Myocyte (in vitro differentiated cells): ENCODE measurements at places on chromosomes 12 and 14.
A peak's percentile ranks its signal among the peaks of the same experiment; 100 is the strongest.

DNA sequence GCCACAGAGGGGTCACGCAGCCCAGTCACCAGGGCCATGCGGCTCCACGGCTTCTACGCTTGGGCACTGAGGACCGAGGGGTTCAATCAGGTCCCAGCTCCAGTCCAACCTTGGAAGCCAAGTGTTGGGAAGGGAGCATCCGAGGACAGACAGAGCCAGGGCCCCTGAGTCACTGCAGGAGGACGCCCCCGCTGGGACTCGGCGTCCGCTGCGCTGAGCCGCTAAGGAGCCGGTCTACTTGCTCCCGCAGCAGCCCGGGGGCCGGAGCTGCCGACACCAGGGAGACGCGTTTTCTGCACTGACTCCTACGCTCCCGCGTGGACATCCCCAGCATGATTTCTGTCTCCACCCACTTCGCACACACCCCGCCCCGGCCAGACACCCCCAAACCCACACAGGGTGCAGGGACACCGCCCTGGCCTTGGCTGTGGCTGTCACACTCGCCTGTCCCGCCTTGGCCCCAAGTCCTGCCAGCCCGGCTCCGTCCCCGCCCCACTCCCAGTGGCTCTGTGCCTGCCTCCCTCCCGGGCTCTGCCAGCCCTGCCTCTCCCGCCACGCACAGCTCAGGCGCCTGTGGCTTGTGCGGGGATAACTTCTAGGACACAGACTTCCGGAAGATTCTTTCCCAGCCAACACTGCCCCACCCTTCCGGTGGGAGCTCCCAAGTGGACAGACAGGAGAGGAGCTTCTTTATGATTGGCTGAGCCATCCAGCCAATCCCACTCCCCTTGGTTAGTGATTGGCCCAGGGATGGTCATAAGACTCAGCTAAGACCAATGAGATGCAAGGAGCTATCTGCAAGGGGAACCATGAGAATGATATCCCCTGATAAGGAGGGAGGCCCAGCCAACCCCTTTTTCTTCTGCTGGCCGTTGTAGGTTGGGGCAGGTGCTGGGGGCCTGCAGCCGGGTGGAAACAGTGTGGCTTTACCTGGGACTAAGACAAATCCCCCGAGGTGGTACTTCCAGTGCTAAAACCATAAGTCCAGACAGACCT lies 118.9 kb upstream of the SFSWAP start:
- DNase-seq: no peak

GRCh38 chr12:15752785-15753184 lies 36.4 kb downstream of the EPS8 start:
- DNase-seq: peak; percentile 49

- DNase-seq: no peak
Observed at GRCh38 chr14:89245802-89246201, 171.2 kb downstream of the FOXN3 start.

DNA sequence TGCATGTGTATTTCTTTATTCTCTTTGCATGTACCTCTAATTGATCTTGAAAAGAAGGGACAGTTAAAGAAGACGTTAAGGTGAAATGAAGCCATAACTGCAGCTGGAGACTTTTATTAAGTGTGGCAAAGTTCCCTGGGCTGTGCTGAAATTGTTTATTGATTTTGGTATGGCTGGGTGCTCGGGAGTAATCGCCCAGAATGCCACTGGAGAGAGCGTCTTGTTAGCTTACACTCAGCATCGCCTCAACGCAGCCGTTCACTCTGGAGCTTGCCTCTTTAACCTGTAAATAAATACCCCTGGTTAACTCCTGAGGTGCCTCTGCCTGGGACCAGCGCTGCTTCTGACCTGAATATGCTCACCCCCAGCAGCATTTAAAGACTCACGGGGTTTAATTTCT lies 98.6 kb downstream of the GPATCH2L start:
- DNase-seq: no peak

DNA sequence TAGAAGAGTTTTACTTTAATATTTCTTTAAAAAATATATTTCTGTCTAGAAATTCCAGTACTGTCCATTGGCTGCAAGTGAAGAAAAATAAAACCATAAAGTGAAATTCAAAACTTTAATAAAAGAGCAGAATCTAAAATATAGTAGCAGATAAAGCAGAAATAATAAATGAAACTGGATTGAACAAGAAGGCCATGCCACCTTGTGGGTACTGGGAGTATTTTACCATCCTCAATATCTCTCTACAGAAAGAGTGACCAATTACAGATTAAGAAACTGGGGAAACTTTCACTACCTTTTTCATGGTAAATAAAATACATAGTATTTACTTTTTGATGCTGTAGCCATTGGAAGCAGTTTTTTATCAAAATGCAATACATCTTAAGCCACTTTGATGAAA lies 220.5 kb downstream of the BCAT1 start:
- peak; percentile 26 for DNase-seq

- DNase-seq: no peak
Observed at GRCh38 chr14:31936115-31936514, 141.0 kb upstream of the ARHGAP5 start.

GRCh38 chr14:105491366-105491973 lies 424 bp downstream of the TEDC1 start:
- DNase-seq: peak; percentile 23

DNA sequence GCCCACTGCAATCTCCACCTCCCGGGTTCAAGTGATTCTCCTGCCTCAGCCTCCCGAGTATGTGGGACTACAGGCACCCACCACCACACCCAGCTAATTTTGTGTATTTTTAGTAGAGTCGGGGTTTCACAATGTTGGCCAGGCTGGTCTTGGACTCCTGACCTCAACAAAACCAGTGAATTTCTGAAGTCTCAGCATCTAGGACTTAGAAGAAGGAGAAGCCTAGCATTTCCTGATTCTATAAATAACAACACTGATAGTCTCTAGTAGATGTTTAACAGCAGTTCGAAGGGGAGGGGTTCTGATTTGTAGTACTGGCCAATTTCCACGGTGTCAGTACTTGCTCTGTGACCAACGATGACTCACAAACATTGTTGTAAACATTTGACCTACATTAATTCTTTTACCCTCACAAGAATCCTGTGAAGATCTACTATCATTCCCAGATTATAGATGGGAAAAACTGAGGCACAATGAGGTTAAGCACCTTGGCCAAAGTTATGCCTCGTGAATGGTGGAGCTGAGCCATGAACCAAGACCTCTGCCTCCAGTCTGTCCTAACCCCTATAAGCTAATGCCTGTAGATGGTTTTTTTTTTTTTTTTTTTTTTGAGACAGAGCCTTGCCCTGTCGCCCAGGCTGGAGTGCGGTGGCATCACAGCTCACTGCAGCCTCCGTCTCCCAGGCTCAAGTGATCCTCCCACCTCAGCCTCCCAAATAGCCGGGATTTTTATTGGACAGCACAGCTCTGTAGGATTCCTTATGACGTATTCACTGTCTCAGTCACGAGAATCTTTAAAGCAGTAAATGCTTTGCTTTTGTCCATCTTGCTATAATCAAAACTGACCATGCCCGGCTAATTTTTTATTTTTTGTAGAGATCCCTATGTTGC lies 5.2 kb downstream of the P2RX4 start:
- peak; percentile 57 for DNase-seq

DNA sequence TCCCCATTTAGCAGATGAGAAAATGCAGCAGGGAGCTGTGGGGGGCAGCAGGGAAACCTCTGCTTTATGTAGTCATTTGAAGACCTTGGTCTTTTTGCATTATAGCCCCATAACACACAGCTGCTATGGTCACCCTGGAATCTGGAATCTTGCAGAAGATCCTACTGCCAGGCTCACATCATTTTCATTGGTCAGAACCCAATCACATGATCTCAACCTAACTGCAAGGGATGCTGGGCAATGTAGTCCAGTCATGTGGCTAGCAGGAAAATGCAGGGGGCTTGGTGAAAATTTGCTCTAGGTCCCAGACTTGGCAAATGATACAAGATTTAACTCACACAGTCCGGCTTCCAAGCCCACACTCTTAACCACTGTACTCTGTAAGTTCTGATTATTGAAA lies 1028.7 kb downstream of the AACS start:
- DNase-seq: peak; percentile 33

DNA sequence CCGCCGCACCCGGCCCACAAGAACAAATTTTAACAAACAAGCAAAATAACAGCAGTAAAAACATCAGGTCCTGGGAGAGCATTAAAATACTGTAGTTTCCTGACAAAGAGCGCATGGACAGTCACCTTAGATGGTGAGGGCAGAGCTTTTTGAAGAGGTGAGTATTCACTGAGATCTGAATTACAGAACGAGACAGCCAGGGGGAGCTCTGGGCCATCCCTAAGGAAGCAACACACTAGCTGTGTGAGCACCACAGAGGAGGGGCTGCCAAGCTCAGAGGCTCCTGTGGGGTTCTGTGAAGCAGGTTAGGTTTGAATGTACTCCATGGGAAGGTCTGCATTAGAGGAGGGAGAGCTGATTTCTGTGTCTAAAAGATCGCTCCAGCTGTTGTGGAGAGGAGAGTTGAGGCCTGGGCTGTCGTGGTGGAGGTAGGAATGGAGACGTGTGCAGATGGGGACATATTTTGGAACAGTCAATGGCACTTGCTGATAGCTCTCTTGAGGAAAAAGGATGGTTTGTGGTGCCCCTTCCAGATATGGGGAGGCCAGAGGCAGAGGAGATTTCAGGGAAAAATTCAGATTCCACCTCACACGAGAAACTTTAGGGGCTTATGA lies 72.9 kb downstream of the TRAFD1 start:
- peak; percentile 44 for DNase-seq

DNA sequence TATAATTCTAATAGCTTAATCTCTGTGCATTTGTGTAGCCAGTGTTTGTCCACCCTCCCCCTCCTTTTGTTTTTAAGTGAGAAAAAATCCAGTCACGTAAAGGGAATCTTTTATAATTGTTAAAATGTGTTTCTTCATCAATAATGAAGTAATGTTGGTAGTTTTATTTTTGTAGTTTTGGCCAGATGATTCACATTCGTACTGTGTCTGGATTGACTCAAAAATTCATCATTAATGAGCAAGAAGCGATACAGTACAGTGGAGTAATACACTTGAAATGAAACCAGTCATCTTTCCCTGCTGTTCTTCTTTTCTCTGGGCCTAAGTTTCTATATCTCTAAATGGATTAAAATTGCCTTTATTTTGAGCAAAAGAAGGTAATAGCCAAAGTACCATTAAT lies 86.5 kb downstream of the SRGAP1 start:
- DNase-seq: no peak

DNA sequence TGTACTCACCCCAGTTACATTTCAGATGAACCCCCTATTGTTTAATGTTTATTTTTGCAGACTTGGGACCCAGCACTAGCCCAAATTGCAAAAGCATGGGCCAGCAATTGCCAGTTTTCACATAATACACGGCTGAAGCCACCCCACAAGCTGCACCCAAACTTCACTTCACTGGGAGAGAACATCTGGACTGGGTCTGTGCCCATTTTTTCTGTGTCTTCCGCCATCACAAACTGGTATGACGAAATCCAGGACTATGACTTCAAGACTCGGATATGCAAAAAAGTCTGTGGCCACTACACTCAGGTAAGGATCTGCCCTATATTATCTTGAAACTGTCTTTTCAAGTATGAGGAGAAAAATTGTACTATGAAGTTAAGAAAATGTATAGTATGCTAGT lies 1.2 kb downstream of the GLIPR1 start:
- peak; percentile 31 for DNase-seq

DNA sequence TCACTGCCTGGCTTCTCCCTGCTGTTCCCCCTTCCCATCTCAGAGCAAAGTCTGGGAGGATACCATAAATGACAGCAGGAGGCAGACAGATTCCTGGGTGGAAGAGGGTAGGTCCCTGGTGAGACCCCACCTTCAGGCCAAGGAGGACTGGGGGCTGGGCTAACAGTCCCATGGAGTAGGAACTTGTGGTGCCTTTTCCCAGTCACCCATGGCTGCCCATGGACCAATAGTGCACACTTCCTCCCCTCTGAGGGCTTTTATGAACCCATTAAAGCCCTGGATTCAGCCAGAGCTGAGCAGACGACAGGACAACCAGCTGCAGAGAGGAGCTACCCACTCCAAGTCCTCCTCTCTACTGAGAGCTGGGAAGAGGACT lies 36.6 kb upstream of the OR5AU1 start:
- DNase-seq: no peak

DNA sequence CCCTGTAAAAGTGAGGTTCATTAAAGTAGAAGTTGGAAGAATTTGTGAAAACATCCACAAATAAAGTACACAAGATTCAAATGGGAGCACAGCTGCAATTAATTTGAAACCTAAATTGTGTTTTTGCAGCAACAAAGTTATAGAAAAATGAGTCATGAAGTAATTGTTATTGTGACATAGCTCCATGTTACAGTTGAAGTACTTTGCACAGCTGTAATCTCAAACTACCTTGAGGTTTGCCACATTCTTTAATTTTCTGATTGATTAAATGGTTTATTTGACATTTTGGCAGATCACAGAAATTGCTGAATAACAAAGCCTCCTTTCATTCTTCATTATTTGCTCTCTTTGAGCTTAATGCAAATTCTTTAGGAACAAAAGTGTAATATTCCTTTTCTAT lies 111.3 kb downstream of the RMST start:
- DNase-seq: no peak

DNA sequence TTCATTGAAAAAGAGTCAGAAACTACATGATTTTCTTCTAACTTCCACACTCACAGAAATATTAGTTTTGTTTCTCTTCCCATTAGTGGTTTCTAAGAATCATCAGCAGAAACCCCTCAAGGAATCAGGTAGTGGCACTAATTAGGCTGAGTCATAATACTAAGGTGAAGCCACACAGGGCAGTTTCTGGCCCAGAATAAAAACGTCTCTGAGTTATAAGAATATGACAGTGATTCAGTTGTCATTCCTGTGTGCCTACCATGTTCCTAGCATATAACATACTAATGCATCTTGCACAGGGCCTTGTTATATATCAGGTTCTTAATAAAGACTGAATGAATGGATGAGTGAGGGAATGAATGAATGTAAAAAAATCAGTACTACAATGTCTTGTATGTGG lies 206.0 kb upstream of the PLEKHG7 start:
- DNase-seq: no peak

- no peak for DNase-seq
Observed at GRCh38 chr12:15708396-15709076, 80.7 kb downstream of the EPS8 start.

DNA sequence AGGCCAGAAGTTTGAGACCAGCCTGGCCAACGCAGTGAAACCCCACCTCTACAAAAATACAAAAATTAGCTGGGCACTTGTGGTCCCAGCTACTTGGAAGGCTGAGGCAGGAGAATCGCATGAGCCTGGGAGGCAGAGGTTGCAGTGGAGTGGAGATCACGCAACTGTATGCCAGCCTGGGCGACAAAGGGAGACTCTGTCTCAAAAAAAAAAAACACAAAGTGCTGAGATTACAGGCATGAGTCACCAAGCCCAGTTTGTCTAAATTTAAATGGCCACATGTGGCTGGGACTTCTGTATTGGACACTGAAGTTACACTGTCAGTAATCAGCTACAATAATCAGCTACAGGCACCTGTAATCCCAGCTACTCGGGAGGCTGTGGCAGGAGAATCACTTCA lies 100.9 kb upstream of the AEBP2 start:
- peak; percentile 53 for DNase-seq

- peak; percentile 75 for DNase-seq
Observed at GRCh38 chr12:55188974-55189556, 31.8 kb upstream of the OR10A7 start.

GRCh38 chr12:96529912-96530311 lies 40.5 kb downstream of the CFAP54 start:
- no peak for DNase-seq
